Ureter (tissue), 1 donor: ENCODE measurements at places on chromosomes 6 and 20. TPM values are rescaled to one million over a fixed set of nuclear protein-coding genes. Genes with fewer than 3 reads are reported as not detected.

DNA sequence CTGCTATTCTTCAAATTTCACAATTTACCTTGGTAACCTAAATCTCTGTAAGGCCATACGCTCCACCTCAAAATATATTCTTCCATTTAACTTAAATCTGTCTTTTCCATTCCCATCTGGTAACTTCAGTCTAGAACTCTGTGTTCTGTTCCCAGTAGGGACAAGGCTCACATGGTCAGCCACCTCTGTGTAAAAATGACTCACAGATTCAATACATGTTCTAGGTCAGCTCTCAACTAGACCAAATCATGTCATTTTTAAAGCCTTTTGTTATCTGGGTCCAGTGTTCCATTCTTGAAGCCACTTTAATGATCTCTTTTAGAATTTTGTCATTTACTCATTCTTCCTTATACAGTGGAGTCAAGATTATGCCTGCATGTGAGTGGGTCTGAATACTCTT, 315.6 kb upstream of the CITED2 start:
- no peak for DNase-seq

- DNase-seq = no peak
Observed at GRCh38 chr6:108442770-108443520, 117.8 kb upstream of the FOXO3 start.

DNA sequence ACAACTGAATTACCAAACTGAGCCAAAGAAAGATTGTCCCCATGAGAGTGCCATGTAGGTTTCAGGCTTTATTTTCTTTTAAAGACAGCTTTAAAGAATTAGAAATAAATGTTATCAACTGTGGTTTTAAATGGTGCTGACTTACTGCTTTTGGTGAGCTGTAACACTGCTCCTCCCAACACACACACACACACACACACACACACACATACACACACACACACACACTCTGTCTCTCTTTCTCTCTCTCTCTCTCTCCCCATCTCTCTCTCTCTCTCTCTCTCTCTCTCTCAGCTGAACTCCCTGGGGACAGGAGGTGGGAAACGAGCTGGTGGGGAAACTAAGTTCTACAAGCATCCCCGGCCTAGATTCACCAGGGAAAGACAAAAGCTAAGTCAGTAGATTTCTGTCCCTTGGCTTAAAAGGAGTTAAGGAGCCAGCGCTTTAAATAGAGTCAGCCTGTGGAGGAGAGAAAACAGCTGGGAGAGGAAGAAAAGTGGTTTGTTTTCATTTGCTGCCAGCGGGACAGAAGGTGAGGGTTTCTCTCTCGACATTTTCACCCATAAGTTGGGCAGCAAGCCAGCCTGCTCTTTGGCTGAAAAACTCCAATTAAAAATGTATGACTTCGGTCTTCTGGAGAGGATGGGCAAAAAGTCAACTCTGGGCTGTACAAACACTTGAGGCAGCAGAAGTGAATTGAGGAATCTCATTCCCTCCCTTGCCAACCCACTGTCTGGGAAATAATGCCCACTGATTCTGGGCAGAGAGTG, 27.4 kb downstream of the CBLN4 start:
- no peak for DNase-seq

GRCh38 chr20:49699200-49699992, 14.3 kb downstream of the B4GALT5 start:
- no peak for DNase-seq

DNA sequence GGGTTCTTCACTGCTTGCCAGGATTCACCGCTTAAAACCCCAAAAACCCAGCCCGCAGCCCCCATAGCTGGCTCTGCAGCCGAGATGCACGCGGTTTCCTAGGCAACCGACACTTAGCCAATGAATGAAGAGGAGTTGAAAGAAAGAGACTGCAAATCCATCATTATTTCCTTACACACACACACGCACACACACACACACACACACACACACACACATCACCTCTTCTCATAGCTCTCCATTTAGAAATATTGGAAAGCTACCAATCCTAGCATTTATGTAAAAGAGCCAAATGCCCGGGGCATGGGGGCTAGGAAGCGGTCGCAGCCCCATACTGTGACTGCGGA, 3.4 kb upstream of the TUBB2B start:
- DNase-seq = no peak

DNA sequence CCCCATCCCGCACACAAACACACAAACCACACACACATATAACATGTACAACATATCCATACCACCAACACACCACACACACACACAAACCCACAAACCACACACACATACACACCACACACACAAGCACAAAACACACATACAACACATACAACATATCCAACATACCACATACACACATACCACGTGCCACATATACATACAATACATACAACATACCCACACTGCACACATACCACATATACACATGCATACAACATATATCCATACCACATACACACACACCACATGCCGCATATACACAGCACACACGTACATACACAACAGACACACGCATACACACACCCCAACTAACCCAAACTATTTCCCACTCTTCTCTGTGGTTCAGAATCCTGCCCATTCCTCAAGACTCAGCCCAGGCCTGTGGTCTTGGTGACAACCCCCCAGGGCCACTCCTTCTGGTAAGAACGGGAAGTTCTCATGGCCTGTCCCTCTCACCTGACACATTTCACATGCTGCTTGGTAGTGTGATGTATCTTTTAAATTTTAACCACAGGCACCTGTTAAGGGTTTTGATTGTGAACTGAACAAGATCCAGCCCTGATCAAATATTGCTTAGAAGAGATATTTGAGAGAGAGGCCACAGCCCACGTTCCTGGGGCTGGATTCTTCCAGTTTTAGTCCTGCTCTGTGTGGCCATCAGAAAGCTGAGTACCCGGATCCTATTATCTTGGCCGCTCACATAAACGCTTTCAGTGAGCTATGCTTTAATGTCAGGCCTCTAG, 55.9 kb upstream of the KCNK16 start:
- no peak for DNase-seq

DNA sequence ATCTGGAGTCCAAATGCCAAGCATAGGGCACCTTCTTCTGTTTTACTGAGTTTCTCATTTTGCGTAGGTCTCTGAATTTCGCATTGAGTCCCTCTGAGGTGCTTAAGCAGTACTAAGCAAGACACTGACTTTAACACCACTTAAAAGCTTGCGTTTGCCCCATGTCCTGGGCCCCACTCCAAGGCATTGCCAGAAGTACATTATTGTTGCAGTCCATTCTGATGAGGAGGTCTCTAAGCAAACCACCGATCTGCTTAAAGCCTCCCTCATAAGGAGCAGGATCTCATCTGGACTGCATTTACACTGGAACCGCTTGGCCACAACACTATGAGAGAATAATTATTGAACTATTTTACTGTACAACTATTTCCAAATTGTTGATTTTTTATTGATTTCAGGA, 16.3 kb downstream of the BMP2 start:
- no peak for DNase-seq

DNA sequence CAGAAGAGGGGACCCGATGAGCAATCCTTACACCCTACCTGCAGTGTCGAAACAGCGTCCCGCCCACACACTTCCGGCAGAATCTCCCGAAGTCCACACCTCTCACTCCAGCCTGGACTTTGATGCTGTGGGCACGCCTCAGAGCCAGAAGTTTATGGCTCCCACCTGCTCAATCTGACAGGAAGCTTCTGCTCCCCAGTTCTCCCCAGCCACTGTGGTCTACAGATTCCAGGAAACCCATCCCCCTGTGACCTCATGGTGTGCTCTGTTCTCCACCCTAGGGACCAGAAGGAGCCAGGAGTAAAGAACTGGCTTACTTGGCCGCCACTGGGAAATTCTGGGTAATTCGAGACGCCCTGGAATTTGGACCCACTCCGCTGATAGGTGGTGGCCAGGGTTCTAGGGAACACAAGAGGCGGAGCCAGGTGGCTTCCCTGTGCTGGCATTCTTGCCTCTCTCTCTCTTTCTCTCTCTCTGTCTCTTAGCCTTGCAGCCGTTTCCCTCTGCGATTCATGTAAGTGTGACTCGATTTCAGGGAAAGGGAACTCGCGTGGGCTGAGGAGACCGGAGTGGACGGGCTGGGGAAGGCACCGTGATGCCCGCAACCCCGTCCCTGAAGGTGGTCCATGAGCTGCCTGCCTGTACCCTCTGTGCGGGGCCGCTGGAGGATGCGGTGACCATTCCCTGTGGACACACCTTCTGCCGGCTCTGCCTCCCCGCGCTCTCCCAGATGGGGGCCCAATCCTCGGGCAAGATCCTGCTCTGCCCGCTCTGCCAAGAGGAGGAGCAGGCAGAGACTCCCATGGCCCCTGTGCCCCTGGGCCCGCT, at the start of gene TRIM15:
Gene TRIM15 (plus strand): TSS at position 457 of the 828 bp plus-strand sequence. CDS start 139 bp downstream, at position 596.
- DNase-seq = no peak

DNA sequence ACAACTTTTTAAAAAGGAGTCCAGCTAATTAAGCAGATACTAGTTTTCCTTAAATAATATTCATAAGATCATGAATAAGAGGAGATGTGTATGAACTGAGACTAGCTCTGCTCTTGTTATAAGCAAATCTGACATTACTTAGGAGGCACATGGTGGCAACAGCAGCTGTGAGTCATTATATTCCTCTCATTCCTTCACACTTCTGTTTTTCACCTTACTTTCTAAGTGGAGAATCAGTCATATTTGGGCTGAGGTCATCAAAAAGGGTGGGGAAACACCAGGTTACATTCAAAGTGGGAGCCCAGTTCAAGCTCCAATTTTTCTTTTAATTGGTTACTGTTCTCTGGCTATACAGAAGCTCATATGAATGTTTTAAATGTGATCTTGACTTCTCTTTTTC, 6.0 kb upstream of the RIPPLY2 start:
- no peak for DNase-seq

DNA sequence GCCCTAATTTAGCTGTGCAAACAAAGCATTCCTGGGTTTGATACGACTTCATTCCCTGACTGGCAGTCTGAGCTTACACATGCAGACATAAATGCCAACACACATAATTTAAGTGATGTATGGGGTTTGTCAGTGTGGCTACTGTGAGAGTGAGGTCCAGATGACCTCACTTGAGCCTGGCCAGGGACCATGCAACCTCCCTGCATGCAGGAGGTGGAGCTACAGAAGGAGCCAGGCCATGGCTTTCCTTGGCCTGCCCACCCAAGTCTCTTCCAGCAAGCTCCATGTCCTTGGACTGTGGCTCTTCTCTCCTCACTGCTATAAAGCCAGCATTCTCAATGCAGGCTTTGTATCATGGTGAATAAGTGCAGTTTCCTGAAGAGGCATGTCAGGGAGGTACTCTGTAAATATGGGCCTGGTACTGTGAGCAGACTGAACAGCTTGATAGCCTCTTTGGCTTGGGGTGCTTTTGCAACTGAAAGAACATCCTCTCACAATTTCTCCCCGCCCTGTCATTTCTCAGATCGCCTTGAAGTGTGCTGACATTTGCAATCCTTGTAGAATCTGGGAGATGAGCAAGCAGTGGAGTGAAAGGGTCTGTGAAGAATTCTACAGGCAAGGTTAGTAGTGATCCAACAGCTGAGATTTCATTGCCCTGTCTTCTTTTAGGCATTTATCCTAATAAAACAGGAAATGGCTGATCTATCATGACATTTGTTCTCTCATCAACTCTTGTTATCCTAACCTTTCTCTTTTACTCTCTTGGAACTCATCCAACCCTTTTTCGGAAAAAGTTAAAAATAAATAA, 69.2 kb downstream of the MTFR2 start:
- no peak for DNase-seq

GRCh38 chr6:150694889-150695288, 95.2 kb downstream of the PLEKHG1 start:
- DNase-seq = no peak

DNA sequence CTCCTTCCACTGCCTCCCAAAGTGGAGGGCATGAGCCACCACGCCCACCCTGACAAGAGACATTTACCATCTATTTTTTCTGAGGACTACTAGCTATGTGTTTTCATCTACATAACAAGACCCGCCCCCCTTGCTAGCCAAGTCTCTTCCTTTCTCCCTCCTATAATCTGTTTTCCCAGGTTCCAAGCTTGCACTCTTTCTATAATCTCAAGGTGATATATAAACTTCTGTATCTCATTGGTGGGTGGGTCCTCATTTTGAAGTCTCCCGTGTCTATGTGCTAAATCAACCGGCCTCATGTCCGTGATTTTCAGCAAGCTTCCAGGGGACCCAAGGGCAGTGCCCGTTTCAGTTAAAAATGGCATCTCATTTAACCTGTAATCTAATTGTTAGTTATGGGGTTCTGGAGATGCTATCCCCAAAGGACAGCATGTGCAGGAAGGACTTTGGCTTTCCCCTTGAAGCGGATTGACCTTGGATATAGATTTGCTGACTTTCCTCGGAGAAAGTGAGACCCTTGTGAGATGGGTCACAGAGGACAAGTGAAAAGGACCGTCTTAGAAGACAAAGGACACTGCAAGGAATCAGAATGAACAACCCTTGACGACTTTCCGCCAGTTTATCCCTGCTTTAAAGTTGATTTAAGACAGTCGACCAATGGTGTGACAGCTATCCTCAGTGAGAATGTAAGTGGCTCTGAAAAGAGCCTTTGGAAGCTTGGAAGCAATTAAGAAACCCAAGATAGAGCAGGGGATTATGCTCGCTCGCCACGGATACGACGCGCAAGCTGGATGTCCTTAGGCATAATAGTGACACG, 22.4 kb downstream of the OR2B2 start:
- no peak for DNase-seq

GRCh38 chr20:21391972-21392352, 5.4 kb downstream of the NKX2-4 start:
- DNase-seq = no peak

DNA sequence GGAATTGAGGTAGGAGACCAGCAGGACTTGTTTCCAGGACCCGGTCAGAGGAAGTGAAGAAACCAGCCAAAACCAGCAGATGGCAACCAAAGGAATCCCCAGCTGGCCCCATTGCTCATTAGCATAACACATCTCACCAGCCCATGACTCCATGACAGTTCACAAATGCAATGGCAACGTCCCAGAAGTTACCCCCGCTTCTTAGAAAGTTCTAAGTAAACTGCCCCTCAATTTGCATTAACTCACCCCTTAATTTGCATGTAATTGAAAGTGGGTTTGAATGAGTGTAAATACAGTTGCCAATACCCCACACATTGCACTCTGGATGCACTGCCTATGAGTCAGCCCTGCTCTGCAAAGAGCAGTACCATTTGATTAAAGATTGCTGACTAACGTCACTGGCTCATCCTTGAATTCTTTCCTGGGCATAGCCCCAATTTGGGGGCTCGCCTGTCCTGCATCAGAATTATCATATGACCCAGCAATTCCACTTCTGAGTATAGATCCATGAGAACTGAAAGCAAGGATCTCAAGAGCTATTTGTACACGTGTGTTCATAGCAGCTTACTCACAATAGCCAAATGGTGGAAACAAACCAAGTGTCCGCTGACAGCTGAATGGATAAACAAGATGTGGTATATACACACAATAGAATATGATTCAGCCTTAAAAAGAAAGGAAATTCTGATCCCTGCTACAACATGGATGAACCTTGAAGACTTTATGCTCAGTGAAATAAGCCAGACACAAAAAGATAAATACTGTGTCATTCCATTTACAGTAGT, 36.4 kb downstream of the MYLK4 start:
- no peak for DNase-seq

The KCNK16 gene
- not detected for total RNA-seq

The BMP7 gene
- 32.0 TPM for total RNA-seq

The PIGU gene
- 33.5 TPM for total RNA-seq

The CD40 gene
- 29.0 TPM for total RNA-seq

The SRSF6 gene
- total RNA-seq = 192 TPM

The OR2J3 gene
- total RNA-seq = not detected

The MROH8 gene
- total RNA-seq = 3.1 TPM

The MYLK2 gene
- total RNA-seq = not detected

The MACROD2 gene
- total RNA-seq = 17.1 TPM
